ENCODE measurements at places on chromosomes 12 and 14.

- no peak for DNase-seq
Measured at GRCh38 chr12:89874146-89874545, 165.5 kb upstream of the ATP2B1 start.

- DNase-seq: no peak
Measured at GRCh38 chr12:131825146-131825892, 2.9 kb upstream of the MMP17 start.

- no peak for DNase-seq
Measured at GRCh38 chr12:58349161-58349560, 407.8 kb downstream of the ATP23 start.

- no peak for DNase-seq
Measured at GRCh38 chr14:69045857-69046475, 66.9 kb upstream of the ACTN1 start.

GRCh38 chr14:76687611-76688382 lies 73.5 kb upstream of the VASH1 start:
- DNase-seq: no peak

GRCh38 chr12:115761784-115762183 lies 515.7 kb downstream of the MED13L start:
- peak; percentile 84 for DNase-seq

GRCh38 chr14:102248121-102248520 lies 56.8 kb downstream of the MOK start:
- DNase-seq: no peak

- DNase-seq: peak; percentile 10
Measured at GRCh38 chr14:35234012-35234805, 58.0 kb upstream of the PSMA6 start.

GRCh38 chr14:20179218-20179617 lies 11.5 kb upstream of the OR11G2 start:
- DNase-seq: no peak

DNA sequence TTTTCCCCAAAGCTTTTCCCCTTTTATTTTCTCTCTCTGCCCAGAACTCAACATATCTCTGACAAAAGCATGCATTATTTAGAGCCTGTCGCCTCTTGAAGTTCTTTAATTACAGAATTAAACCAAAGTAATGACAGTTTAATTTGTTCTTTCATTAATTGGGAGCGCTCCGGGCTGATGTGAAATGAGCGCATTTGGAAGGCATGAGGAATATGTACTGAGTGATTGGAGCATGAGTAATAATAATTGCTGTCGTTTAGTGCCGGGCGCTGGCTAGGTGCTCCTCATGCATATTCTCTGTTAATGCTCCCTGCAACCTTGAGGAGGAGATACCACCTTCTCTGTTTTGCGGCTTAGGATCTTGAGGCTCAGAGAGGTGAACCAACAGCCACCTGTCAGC lies 120.5 kb downstream of the SLC25A47 start:
- no peak for DNase-seq

GRCh38 chr14:72479461-72479931 lies 414.4 kb downstream of the DPF3 start:
- no peak for DNase-seq

- DNase-seq: no peak
Measured at GRCh38 chr14:38994731-38995130, 108.3 kb downstream of the SEC23A start.

DNA sequence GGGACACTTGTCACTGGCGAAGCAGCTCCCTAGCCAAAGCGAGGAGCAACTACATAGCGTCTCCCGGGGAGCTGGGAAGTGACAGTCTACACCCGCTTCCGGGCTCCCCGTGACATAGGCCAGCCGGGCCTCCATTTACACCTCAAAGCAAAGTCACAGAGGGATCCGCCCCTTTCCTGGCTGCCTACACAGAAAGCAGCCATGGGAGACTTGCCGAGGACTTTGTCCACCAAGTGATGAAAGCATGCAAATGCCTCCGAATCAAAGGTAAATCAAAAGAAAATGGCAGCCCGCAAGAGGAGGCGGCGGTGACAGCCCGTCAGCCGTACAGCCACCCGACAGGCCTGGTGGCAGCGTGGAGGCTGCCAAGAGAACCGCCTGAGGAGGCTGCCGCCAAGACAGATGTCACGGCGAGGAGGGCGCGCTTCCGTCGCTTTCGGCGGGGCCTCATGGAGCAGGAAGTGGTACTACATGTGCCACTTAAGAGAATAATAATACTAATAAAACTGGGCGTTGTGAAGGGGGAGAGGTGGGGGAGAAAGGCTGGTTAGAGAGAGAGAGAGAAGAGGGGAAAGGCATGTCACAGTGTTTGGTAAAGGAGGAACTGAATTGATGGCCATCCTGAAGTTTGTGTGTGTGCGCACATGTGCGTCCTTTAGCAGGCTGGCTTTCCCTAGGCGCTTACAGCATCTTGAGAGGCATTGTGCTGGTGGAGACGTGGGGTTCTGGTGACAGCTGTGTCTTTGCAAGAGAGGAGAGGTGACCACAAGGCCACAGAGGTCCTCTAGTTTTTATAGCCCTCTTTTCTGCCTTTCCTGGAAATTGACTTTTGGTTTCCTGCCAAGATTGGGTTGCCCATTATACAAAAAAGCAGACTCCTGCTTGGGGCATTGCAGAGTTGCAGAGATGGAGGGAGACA lies 661.7 kb downstream of the VRK1 start:
- DNase-seq: no peak

- DNase-seq: no peak
Measured at GRCh38 chr14:100440207-100440631, 117.1 kb downstream of the SLC25A47 start.

- DNase-seq: no peak
Measured at GRCh38 chr12:15996254-15996653, 85.1 kb downstream of the DERA start.

DNA sequence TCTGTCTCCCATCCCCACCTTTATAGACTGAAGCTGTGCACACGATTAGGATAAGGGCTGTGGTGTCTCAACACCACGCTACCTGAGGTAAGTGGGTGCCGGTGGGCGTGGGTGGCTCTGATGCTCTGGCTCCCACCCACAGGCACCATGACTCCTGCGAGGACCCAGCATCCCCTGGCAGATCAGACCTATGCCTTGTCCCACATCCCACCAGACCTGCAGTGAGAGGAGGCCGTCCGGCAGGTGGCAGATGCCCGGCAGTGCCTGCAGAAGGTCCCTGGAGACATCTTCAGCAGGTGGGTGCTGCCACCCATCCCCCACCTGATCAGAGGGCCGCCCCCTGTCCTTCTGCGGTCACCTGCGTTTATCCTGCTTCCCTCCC lies 104.4 kb upstream of the PRB2 start:
- DNase-seq: no peak

GRCh38 chr14:47186486-47186885 lies 488.9 kb downstream of the MDGA2 start:
- DNase-seq: no peak

DNA sequence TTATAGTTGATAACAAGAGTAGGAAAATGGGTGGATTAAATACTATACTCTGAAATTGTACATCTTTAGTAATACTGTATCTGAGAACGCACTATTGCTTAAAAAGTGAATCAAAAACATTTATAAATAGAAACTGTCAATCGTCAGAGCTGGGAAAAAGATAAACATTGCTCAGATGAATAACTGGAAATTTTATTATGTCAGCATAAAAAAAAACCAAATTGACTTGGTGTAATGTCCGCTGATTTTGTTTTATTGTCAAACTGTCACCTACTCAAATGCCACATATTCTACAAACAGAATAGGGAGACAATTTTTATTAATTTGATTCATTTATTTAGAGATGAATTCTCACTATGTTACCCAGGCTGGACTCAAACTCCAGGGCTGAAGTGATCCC lies 109.3 kb upstream of the TMTC1 start:
- DNase-seq: no peak

DNA sequence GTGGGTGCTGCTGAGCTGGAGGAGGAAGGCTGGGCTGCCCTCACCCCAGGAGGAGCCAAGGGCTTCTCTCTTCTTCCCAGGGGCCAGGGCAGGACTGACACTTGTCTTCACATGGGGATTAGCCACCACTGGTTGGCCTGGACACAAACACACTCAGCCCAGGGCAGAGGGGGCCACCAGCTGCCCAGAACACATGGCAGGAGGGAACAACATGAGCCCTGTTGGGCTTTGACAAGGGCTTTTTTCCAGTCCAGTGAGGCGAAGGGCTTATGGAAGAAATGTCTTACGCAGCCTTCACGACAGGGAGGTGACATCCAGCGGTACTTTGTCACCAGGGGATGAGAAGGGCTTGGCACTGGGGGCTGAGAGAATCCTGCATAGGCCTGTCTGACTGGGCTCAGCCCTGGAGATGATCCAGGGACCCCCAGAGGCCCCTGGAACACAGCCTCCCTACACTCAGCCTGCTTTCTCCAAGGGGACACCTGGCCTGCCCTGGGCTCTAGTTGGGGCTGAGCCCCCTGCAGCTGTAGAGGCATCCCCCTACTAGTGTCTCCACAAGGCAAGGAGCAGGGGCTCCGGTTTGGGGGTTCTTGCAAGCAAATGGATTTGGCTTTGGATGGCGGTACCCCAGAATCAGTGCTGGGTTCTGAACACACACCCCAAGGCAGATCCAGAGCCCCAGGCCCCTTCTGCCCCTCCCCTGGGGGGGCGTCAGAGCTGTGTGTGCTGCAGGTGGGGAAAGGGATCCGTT lies 18.9 kb downstream of the ARL6IP4 start:
- DNase-seq: no peak

DNA sequence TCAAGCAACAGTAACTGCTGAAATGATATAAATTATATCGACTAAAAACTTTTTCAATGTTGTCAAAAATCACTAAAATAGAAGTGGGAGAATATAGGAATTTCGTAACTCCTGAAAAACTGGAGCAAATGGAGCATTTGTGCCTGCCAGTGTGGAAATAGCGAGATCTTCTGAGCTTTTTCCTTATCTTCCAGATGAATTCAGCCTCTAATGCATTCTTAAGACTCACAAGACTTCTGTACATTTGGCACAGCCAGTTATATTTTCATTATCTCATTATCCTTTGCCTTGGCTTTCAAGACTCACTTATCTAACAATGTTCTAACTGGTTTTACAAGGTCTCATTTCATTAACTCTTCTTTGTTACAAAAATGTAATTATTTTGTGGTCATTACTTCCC lies 252.4 kb downstream of the GXYLT1 start:
- no peak for DNase-seq

- DNase-seq: no peak
Measured at GRCh38 chr12:115245020-115245419, 561.0 kb upstream of the TBX3 start.

- DNase-seq: no peak
Measured at GRCh38 chr12:54018468-54018984, 9.7 kb upstream of the HOXC6 start.

- no peak for DNase-seq
Measured at GRCh38 chr12:31631023-31631724, 28.3 kb upstream of the ETFBKMT start.

- DNase-seq: no peak
Measured at GRCh38 chr12:47946413-47947323, 16.7 kb upstream of the TMEM106C start.

GRCh38 chr12:91056488-91056887 lies 1.3 kb downstream of the KERA start:
- peak; percentile 14 for DNase-seq

- no peak for DNase-seq
Measured at GRCh38 chr14:52780893-52781292, 10.5 kb downstream of the GNPNAT1 start.

GRCh38 chr14:99185436-99186068 lies 86.4 kb downstream of the BCL11B start:
- no peak for DNase-seq

GRCh38 chr12:15505616-15506015 lies 183.3 kb downstream of the PTPRO start:
- no peak for DNase-seq

- peak; percentile 30 for DNase-seq
Measured at GRCh38 chr12:18320036-18320617, 58.8 kb downstream of the PIK3C2G start.

DNA sequence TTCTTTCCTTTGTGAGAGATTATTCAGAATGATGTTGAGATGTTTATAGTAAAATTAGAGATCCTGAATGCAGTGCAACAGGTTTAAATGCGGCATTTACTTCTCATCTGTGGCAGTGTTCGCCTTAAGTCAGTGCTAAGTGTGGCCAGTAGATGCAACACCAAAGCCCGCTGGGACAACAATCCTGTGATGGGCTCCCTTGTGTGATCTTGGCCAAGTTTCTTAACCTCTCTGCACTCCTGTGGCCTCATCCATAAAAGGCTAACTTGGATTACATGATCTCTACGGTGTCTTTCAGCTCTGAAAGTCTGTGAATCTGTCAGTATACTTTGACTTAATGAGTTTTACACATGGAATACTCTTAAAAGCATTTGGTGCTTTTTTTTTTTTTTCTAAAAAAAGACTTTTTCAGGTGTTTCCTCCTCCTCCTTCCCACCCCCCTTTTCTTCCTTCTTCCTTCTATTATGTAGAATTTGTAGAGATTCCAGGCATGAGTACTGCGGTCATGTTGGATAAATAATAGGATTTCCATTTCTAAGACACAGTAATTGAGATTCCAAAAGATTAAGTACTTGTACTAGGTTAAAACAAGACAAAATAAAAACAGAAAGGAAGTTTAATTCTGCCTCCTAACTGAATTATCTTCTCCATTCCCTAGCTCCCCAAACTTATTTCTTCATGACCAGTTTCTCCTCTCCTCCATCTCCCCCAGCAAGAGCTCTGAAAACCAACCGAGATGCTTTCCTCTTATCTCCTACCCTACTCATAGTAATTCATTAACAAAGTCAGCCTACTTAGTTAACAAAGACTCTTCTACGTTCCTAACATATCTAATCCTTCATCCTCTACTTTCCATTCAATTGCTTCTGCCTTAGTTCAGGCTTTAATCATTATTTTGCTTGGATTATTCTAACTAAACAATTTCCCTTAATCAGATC lies 42.2 kb upstream of the NAV3 start:
- DNase-seq: no peak

DNA sequence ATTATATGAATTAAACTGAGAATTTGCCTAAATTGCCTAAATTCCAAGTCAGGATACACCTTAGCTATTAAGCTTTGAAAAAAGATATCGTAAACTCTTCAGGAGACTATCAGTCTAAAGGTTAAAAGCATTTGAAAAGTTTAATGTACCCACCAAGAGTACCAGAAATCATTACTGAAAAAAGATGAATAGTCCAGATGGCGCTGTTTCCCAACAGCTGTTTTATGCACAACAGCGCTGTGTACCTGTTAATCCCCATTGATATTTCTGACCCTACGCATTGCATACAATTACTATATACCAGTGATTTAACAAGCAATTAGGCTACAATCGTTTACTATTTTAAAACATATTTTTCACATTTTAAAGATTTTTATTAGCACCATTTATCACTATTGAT lies 185.0 kb downstream of the PLCZ1 start:
- no peak for DNase-seq

- no peak for DNase-seq
Measured at GRCh38 chr12:7142809-7143465, 12.8 kb downstream of the CLSTN3 start.

- DNase-seq: no peak
Measured at GRCh38 chr14:61281186-61281947, at the start of gene TMEM30B. Gene TMEM30B (minus strand): TSS chr14:61281338. CDS start chr14:61281147, 191 bp downstream.

DNA sequence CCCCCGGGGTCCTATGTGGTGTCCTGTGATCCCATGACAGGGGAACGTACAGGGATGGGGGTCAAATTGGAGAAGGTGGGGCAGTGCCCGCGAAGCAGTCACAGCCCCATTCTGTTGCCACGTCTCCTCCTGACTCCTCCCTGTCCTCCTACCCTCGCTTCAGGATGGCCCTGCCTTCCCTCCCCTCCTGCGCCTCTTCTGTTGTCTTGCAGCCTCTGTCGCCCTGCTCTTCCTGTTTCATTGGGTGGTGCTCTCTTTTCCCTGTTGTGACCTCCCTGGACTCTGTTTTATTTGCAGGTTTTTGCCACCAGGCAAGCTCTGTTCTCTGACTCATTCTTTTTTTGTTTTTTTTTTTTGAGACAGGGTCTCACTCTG lies 18.7 kb downstream of the CABP1 start:
- DNase-seq: no peak

GRCh38 chr14:29649170-29649569 lies 278.5 kb downstream of the PRKD1 start:
- no peak for DNase-seq

All from HFF-Myc (cell line).